ENCODE measurements at places on chromosomes 2 and 18. TPM values are rescaled to one million over a fixed set of nuclear protein-coding genes. Genes with fewer than 3 reads are reported as not detected.

- no peak for DNase-seq
Measured at GRCh38 chr2:121376535-121377250, 91.7 kb upstream of the TFCP2L1 start.

The GPC1 gene
- total RNA-seq: 2.6 TPM

The SERPINB2 gene
- not detected for total RNA-seq

DNA sequence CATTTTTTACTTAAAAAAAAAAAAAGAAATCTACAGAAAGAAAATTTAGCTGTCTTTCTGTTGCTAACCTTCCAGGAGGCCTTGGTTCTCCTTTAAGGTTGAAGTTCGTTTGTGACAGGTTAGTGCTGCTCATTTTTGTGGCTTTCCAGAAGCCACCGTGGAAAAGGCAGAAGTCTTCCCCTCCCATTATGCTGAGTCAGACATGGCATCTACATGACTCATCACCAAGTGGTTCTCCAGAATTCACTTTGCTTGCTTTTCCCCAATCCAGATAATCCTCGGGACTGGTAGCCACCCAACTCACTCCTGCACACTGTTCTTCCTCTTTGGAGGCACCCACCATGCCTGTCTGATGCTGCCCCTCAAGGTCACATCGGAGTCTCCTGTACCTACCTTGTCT is 228.7 kb downstream of the PIK3C3 start:
- no peak for DNase-seq

The DPYSL5 gene
- total RNA-seq: not detected

GRCh38 chr2:223886726-223887125 is 49.3 kb upstream of the AP1S3 start:
- no peak for DNase-seq

The CNGA3 gene
- not detected for total RNA-seq

The LYG1 gene
- total RNA-seq: 1.7 TPM

- DNase-seq: no peak
Measured at GRCh38 chr18:44848644-44849335, 168.1 kb downstream of the SETBP1 start.

DNA sequence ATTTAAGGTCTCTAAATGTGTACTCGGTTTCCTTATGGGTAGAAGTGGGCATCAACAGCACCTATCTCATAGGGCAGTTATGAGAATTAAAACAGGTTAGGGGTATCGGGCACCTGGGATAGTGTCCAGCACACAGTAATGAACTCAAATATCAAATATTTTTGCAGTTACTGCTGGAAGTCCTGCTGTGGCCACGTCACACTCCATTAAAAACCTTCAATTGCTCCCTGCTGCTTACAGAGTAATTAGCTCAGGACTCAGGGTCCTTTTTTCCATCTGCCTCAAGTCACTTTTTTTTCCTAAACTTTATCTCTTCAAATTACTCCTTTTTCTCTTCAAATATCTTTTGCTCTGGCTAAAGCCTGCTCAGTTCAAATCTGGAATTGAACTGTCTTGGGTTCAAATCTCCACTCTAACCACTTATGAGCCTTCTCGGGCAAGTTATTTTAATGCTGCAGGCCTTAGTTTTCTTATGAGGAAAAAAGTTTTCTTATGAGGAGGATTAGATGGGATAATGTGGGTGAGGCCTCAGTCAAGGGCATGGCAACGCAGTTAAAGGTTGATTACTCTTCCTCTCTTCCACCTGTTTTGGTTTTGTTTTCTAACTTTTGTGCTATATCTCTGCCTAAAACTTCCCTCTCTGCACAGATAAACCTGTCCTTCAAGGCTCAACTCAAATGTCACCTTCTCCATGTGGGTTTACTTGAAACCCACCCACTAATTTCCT is 36.6 kb downstream of the SPRED2 start:
- DNase-seq: no peak

DNA sequence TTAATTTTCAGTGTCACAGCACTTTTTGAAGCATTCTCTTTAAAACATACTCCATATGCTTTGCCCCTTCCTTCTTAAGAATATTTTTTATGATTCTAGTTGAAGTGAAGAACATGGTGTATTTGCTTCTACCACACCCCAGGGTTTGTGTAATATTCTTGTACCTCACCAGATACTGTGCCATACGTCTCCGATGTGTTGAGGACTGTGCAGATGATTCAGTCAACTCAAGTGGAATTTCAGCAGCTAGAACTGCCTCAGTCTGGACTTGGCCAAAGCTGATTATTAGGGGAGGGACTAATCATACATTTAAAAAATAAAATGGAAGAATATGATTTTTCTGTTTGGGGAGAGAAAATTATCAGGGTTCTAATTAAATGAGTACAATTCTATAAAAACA is 115.7 kb downstream of the MYO1B start:
- DNase-seq: no peak

The CTAGE1 gene
- total RNA-seq: not detected

The NOSTRIN gene
- total RNA-seq: 0.13 TPM

GRCh38 chr2:226077841-226078240 is 678.3 kb downstream of the NYAP2 start:
- no peak for DNase-seq

GRCh38 chr2:88442473-88442872 is 10.0 kb downstream of the FOXI3 start:
- DNase-seq: no peak

The HYCC2 gene
- 29.5 TPM for total RNA-seq

DNA sequence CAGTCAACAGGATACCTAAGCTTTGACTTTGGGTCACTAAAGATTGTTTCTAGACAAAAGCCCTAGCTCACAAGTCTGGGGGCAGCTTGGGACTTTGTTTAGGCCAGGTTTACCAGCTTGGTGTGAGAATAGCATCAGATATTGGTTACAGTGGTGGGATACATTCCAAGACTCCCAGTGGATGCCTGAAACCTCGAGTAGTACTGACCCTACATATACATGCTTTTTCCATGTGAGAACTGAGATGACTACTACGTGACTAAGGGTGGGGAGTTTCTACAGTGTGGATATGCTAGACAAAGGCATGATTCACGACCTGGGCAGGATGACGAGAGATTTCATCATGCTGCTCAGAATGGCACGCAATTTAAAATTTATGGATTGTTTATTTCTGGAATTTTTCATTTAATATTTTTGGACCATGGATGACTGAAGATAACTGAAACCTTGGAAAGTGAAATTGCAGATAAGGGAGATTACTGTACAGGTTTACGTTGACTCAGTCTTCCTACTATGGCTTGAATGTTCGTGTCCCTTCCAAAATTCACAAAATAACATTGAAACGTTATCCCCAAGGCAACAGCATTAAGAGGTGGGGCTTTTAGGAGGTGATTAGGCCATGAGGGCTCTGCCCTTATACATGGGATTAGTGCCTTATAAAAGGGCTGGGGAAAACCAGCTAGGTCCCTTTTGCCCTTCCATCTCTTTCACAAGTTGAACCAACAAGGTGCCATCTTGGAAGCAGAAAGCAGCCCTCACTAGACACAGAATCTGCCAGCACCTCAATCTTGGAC is 50.2 kb upstream of the CTAGE1 start:
- no peak for DNase-seq

The KCNIP3 gene
- total RNA-seq: not detected

DNA sequence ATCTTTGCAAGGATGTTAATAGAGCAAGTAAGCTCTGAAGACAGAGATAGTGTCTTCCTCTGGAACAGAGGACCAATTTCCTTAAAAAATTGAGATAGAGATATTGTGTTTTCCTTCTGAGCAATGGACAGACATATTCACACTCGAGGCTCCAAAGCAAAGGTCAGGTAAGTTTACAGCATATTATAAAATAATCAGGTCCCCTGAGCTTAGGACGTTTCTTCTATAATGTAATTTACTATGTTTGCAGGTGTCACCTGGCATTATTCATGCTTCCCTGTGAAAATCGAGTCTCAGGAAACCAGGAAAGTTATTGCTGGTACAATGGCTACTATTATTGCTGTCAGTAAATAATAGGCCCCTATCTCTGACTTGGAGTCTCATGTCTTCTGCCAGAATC is 1135.8 kb upstream of the ACVR2A start:
- no peak for DNase-seq

- DNase-seq: no peak
Measured at GRCh38 chr2:16644221-16644925, 21.3 kb downstream of the CYRIA start.

The FRZB gene
- total RNA-seq: 0.15 TPM

- DNase-seq: no peak
Measured at GRCh38 chr2:125172181-125172580, 1147.1 kb downstream of the CNTNAP5 start.

DNA sequence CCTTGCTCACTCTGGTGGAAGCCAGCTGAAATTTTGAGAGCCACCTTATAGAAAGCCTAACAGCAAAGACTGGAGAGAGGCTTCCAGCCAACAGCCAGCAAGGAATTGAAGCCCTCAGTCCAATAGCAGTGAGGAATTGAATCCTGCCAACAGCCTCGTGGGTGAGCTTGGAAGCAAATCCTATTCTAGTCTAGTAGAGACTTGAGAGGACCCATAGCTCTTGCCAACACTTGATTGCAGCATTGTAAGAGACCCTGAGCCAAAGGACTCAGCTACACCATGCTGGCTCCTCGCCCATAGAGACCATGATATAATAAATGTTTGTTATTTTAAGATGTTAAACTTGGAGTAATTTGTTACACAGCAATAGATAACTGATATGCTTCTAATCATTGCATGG is 403.0 kb upstream of the TNP1 start:
- DNase-seq: no peak

The NAT8 gene
- total RNA-seq: not detected

DNA sequence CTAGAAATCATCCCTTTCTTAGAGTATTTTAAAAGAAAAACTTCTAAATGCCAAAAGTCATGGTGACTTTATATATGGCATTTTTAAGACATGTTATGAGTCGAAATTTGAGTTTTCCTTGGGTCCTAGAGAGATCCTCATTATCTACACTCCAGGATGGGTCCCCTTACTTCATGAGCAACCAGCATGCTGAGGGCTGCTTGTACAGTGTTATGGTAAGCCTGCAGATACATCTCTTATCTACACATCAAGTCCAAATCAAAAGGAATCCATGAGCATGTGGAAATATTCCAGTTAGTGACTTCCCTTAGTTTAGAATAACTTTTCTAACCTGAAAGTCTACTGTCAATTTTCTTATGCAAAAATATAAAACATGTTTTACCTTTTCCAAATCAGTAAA is 58.7 kb downstream of the SLC66A3 start:
- DNase-seq: no peak

The SCYGR1 gene
- total RNA-seq: not detected

DNA sequence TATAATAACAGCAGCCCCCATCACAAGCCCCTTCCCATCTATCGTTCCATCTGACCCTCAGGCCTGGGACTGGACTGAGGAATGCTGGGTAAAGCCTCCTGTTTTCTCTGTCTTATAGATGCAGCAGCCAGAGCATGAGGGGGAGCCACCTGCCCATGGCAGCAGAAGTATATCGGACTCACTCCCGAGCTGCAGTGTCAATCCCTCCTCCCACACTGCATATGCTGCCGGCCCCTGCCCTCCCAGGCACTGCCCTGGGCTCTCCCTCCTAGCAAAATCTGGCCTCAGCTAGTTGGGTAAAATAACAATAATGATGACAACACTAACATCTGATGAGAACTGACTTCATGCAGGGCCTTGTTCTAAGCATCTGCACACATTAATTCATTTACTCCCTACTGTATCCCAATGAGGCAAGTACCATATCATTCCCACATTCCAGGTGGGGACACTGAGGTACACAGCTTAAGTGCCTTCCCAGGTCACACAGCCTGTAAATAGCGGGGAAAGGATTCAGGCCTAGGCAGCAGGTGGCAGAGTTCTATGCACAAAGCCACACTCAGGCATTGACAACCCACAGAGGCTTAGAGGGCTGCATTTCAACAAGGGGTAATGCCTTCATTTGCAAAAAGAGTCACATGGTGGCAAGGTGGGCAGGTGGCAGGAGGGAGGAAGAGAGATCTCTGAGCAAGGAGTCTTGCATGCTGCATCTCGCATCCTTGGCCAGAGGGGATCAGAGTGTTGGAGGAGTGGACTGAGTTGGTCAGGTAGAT is 190.0 kb downstream of the ZBTB7C start:
- DNase-seq: no peak

The MC4R gene
- total RNA-seq: not detected

DNA sequence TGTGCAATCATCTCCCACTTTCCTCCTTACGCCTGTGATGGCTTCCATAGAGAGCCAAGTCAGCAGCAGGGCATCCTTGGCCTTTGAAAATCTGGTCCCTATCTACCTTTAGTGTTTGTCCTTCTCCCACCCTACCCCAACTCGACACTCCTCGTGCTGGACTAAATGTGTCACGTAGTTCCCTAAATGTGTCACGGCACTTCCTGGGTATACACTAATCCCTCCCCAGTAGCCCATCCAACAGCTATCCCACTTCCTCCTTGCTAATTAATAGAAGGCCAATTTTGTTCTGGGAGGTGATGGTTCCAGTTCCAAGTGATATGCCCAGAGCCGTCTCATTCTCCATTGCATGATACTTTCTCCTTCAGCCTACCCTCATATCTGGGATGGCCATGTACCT is 36.5 kb upstream of the ZFP36L2 start:
- DNase-seq: no peak

DNA sequence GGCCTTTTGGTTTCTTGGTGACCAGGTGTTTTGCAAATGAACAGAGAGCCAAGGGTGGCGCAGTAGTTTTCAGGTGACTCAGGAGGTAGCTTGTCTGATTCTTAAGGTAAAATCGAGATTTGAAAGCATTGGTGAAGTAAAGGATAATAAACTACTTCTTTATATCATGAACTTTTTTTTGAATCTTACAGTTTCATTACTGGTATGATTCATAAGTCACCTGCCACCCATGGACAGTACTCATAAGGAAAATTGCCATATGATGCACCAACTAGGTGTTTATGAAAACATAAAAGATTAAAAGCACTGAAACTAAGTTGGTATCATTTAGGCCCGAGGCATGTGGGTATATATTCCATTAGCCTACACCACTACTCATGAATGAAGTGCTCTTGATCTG is 84.1 kb upstream of the MGAT5 start:
- DNase-seq: no peak

The KIF1A gene
- total RNA-seq: not detected

- no peak for DNase-seq
Measured at GRCh38 chr2:120686511-120687168, 49.0 kb upstream of the GLI2 start.

GRCh38 chr2:204353823-204354222 is 191.5 kb upstream of the PARD3B start:
- no peak for DNase-seq

The RGPD5 gene
- total RNA-seq: 58.4 TPM

DNA sequence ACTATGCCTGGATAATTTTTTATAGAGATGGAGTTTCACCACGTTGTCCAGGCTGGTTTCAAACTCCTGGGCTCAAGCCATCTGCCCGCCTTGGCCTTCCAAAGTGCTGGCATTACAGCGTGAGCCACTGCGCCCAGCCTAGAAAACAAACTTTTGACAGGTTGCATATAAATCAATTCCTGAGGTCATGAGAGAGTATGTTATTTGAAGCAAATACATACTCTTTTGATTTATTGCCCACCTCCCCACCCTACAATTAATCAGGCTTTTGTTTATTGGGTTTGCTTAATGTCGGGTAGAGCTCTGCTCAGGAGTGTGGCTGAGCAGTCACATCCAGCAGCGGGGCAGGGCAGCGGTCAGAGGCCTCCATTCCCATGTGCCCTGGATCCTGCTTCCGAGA is 37.9 kb upstream of the ASB1 start:
- DNase-seq: no peak
